ENCODE measurements at places on chromosomes 1 and 21.

DNA sequence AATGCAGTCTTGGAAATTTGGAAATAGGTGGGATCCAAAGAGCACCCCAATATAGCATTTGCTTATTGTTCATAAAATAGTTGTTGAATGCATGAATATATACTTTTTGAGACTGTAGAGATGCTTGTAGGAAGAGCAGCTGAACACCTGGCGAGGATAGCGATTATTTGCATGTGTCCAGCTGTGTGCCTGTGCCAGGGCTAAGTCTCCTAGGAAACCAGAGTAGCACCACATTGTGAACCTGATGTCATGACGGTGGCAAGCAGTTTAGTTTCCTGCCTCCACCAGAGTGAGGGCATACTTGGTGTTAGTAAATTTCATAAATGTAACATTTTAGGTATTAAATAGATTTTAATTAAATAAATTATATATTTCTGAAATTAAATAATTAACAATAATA is 37.3 kb upstream of the IRF2BP2 start:
- no peak for DNase-seq

DNA sequence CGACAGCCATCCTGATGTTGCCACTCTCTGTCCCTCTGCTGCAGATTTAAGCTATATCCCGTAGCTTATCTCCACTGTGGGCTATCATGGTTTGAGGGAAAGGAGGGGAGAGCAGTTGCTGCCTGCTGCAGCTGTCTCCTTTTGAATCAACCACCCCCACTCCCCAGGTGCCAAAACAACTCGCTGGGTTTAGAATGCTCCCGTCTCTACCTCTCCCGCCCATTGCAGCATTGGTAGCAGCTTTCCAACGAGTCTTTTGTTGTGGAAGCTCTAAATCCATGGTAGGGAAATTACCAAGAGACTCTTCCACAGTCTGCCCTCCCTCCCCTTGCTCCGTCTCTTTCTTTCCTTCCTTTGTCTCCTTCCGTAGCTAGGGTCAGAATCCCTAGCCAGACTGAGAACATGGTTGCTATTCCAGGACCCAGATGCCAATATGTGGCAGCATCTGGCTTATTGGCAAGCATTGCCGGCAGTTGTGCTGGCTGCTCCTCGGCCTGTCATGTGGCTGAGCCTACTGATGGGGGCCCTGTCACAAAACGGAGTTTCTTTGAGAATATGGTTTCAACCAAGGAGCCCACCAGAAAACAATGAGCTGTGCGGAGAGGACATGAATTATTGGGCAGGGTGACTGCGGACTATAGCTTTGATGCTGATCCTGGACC is 230.7 kb downstream of the RPS6KC1 start:
- DNase-seq, result no peak

- no peak for DNase-seq
Observed at GRCh38 chr1:175875556-175875955, 132.2 kb upstream of the TNR start.

- DNase-seq, result no peak
Observed at GRCh38 chr1:164180824-164181223, 378.2 kb upstream of the PBX1 start.

- no peak for DNase-seq
Observed at GRCh38 chr21:46020581-46020980, 39.0 kb downstream of the COL6A1 start.

- DNase-seq, result no peak
Observed at GRCh38 chr1:118396829-118397495, 211.9 kb upstream of the SPAG17 start.

GRCh38 chr1:226980565-226981385 is 40.7 kb downstream of the COQ8A start:
- no peak for DNase-seq

GRCh38 chr1:199861020-199861795 is 166.3 kb upstream of the NR5A2 start:
- DNase-seq, result no peak

GRCh38 chr1:192053531-192053971 is 104.7 kb upstream of the RGS18 start:
- no peak for DNase-seq

- no peak for DNase-seq
Observed at GRCh38 chr1:203178083-203178482, 2.5 kb upstream of the MYBPH start.

GRCh38 chr1:47662068-47662467 is 224.2 kb downstream of the FOXD2 start:
- DNase-seq, result no peak

DNA sequence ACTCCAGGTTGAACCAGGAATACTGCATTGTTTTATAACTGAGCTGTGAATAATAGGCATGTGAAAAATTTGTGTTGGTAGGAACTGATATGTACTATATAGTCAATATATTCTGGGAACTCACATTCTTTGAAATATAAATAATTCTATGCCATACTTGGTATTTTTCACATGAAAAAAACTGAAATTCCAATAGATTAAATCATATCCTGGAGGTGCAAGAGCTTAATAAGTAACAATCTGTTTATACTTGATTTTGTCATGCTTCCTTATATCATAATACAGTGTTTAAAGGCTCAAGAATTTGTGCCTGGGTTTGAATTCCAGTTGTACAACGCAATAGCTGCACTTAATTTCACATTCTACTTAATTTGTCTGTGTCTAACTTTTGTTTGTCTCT is 387.0 kb downstream of the USP25 start:
- no peak for DNase-seq

DNA sequence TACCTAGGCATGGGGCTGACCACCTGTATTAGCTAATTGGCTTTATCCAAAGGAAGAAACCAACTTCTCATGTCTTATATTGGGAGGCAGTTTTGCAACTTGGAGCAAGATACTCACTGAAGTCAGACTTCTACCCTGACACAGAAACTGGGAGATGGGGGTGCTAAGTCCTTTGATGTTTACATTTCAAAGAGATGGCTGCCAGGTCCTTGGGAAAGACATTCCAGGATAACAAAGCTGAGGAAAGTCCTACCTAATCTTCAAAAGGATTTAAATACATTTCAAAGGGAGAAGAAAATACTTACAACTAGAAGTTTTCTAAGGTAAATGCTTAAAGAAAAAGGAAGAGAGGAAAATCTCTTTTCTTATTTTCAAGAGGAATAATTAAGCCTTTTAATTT is 62.1 kb downstream of the FH start:
- no peak for DNase-seq

DNA sequence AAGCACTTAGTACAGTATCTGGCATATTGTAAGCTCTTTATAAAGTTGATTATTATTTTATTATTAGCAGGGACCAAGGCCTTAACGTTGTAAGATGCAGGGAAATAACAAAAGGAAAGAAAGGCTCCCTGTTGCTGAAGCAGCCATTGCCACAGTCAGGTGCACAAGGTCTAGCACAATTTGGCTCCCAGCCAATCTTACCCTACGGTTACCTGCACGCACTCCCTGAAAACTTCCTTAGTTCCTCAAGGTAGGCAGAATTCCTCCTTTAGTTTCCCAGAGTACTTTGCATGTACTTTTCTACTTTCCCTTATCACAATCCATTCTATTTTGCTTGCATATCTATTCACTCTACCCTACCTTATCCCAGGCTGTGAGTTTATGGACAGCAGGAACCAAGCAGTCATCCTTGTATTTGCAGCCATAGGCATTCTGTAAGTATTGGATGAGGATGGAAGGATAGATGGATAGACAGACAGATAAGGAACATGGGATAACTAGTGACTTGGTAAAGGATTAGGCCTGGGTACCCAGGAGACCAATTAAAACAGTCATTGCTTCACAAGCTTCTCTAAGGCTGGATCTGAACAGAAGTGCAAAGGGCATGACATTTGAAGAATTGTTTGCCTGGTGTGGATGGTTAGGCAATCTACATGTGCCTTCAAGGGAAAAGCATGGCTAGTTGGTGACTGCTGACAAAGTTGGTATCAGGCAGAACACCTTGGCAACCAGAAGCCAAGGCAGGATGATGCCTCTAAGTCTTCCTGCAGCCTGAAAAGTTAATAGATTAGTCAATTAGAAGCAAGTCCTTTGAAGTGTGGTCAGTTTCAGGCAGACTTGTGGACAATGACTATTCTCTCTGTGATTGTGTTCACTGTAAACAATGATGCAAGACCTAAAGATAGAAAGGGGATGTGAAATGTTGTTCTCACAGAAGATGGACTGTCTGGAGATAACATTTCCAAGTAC is 20.8 kb upstream of the JAK1 start:
- DNase-seq, result no peak

- no peak for DNase-seq
Observed at GRCh38 chr1:3564921-3565831, 46.1 kb downstream of the MEGF6 start.

GRCh38 chr1:79010589-79010988 is 4.1 kb upstream of the ADGRL4 start:
- DNase-seq, result no peak

DNA sequence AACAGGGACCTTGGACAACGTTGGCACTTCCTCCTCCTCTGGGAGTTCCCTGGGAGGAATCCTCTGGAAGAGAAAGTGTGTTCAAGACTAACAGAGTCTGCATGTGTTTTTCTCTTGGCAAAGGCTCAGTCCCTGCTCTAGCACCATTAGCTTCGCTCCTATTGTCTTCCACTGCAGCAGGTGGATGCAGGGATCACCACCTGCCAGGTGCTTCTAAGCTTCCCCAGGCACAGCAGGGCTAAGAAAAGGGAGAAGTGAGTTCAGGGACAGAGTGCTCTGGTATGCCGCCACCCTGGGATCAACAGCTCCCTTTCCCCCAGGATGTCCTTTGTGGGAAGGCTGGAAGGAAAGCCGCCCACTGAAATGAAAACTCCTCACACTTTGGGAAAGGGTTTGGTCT is 43.9 kb upstream of the IL20 start:
- no peak for DNase-seq

DNA sequence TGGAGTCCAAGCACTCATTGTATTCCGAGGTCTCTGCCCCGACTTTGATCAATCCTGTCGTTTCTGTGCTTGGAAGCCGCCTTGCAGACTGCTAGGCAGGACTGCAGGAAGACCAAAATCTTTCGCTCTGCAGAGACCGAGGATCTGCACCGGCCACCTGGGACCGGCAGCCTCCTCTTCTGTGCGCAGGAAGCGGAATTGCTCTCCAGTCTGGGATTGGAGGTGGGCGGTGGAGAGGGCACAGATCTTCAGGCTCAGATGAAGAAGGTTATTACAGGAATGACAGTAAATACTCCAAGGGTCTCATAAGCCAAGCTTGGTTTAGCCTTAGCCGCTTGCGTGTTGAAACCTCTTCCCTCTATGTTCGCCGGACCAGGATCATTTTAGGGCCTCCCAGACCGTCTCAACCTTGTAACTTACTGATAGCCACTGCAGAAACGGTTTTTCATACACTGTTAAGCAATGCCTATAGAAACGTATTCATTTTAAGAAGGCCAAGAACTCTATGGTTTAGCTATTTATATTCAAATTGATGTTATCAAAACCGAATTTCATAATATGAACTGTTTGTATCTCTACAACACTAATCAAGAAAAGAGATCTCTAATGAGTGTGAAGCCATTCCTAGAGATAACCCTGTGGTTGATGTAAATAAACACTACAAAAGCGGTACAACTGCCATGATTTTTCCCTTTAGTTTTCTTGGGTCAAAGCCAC is 1.1 kb downstream of the MIA3 start:
- DNase-seq, result no peak

- DNase-seq, result no peak
Observed at GRCh38 chr1:98870959-98871903, 133.4 kb downstream of the PLPPR5 start.

- no peak for DNase-seq
Observed at GRCh38 chr1:28913786-28914227, 562 bp upstream of the EPB41 start.

DNA sequence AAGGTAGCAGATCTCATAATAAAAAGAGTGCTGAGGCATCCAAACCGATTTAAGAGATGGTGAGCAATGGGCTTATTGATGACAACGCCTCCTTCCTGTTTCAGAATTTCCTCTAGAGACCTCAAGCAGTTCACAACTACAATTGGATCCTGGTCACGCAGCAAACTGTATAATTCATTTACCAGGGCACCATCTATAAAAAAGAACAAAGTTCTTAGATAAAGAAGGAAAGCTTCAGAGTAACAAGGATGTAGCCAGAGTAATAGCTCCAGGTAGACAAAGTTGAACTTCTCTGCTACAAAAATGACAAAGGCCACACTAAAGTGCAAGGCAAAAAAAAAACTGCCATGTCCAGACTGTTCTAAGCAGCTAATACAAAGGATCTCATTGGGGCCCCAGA is 3.4 kb downstream of the AP4B1 start:
- no peak for DNase-seq

GRCh38 chr1:91783423-91784170 is 102.4 kb downstream of the TGFBR3 start:
- DNase-seq, result no peak

GRCh38 chr1:64186138-64186897 is 17.1 kb upstream of the UBE2U start:
- DNase-seq, result no peak

DNA sequence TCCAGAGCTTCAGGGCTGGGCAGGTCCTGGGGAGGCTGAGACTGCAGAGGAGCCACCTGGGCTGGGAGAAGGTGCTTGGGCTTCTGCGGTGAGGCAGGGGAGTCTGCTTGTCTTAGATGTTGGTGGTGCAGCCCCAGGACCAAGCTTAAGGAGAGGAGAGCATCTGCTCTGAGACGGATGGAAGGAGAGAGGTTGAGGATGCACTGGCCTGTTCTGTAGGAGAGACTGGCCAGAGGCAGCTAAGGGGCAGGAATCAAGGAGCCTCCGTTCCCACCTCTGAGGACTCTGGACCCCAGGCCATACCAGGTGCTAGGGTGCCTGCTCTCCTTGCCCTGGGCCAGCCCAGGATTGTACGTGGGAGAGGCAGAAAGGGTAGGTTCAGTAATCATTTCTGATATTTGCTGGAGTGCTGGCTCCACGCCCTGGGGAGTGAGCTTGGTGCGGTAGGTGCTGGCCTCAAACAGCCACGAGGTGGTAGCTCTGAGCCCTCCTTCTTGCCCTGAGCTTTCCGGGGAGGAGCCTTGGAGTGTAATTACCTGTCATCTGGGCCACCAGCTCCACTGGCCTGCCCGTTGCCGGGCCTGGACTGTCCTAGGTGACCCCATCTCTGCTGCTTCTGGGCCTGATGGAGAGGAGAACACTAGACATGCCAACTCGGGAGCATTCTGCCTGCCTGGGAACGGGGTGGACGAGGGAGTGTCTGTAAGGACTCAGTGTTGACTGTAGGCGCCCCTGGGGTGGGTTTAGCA is 9.3 kb downstream of the MYBPH start:
- no peak for DNase-seq

DNA sequence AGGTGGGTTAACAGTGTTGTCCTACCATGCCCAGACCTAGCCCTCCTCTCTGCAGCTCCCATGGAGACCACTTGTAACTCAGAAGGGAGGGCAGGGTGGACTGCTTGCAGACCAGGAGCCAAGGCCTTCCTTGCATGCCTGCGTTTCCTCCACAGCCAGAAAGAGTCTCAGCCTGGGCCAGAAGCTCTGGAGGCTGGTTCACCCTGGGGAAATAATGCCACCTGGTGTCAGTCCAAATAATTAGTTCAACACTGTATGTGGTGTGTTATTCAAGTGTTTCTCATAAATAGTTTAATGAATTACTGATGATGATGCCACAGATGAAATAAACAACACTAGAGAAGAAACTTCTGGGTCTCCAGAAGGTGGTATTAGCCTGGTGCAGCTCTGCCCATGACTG is 16.9 kb upstream of the VANGL1 start:
- no peak for DNase-seq
